Adrenal gland (tissue), 19 donors: ENCODE measurements at places on chromosomes 12 and 14. TPM values are rescaled to one million over a fixed set of nuclear protein-coding genes. Genes with fewer than 3 reads are reported as not detected.

The KRT81 gene
- polyA plus RNA-seq = not detected

The RPS26 gene
- 1,897 TPM for polyA plus RNA-seq

The KRT75 gene
- not detected for polyA plus RNA-seq

The KLHL33 gene
- polyA plus RNA-seq = 0.64 TPM

The SIX1 gene
- 0.15 TPM for polyA plus RNA-seq

The MYO1H gene
- polyA plus RNA-seq = 0.08 TPM

The PZP gene
- 0.70 TPM for polyA plus RNA-seq

The DIO2 gene
- polyA plus RNA-seq = 2.9 TPM

The KRT4 gene
- 6.2 TPM for polyA plus RNA-seq

The FOXM1 gene
- polyA plus RNA-seq = 0.97 TPM

The SLC17A8 gene
- 0.09 TPM for polyA plus RNA-seq

The ADGRD1 gene
- polyA plus RNA-seq = 1.4 TPM

The ALX1 gene
- polyA plus RNA-seq = not detected

The DMAC2L gene
- 12.3 TPM for polyA plus RNA-seq

The PLA2G1B gene
- polyA plus RNA-seq = 4.9 TPM

The KCNJ8 gene
- 10.6 TPM for polyA plus RNA-seq

The SLC8A3 gene
- polyA plus RNA-seq = 0.54 TPM

The LBHD2 gene
- not detected for polyA plus RNA-seq

The RIMBP2 gene
- polyA plus RNA-seq = 11.7 TPM

The LRFN5 gene
- polyA plus RNA-seq = 2.1 TPM

The SLC35F4 gene
- not detected for polyA plus RNA-seq

The KLRB1 gene
- polyA plus RNA-seq = 0.48 TPM

The TPH2 gene
- polyA plus RNA-seq = not detected

The TOMM20L gene
- polyA plus RNA-seq = not detected

The CCDC196 gene
- polyA plus RNA-seq = not detected

The SMAGP gene
- 10.9 TPM for polyA plus RNA-seq

The KRT82 gene
- polyA plus RNA-seq = not detected

The HOXC13 gene
- not detected for polyA plus RNA-seq

The SPTSSA gene
- 49.4 TPM for polyA plus RNA-seq

The TGFB3 gene
- polyA plus RNA-seq = 29.1 TPM

The SPSB2 gene
- 19.5 TPM for polyA plus RNA-seq

The GPR65 gene
- polyA plus RNA-seq = 1.9 TPM

The CLEC4C gene
- not detected for polyA plus RNA-seq

The SLC5A8 gene
- 1.5 TPM for polyA plus RNA-seq

The WIF1 gene
- not detected for polyA plus RNA-seq

The RD3L gene
- not detected for polyA plus RNA-seq

The TAS2R19 gene
- 0.54 TPM for polyA plus RNA-seq

The CCDC88C gene
- 1.5 TPM for polyA plus RNA-seq

The THAP2 gene
- polyA plus RNA-seq = 3.3 TPM

The WDHD1 gene
- 3.7 TPM for polyA plus RNA-seq

The RAPGEF3 gene
- 43.8 TPM for polyA plus RNA-seq

The CLEC9A gene
- 0.10 TPM for polyA plus RNA-seq

The MAP1LC3B2 gene
- polyA plus RNA-seq = 0.81 TPM

The GPR68 gene
- 1.8 TPM for polyA plus RNA-seq

The IQSEC3 gene
- 0.59 TPM for polyA plus RNA-seq

The PRH2 gene
- polyA plus RNA-seq = 1.6 TPM

The KRT7 gene
- 12.1 TPM for polyA plus RNA-seq

The FIGNL2 gene
- 0.17 TPM for polyA plus RNA-seq

The NTF3 gene
- polyA plus RNA-seq = 1.2 TPM

The ST8SIA1 gene
- 11.7 TPM for polyA plus RNA-seq

The CPNE6 gene
- 0.16 TPM for polyA plus RNA-seq

The OR6C2 gene
- not detected for polyA plus RNA-seq

The FOXN3 gene
- polyA plus RNA-seq = 33.9 TPM

The MYF6 gene
- polyA plus RNA-seq = 0.10 TPM

The ERBB3 gene
- polyA plus RNA-seq = 5.0 TPM

The TAS2R10 gene
- polyA plus RNA-seq = 0.97 TPM

The FZD10 gene
- 0.07 TPM for polyA plus RNA-seq
